HT1080 (cell line): ENCODE measurements at places on chromosomes 4 and X. TPM values are rescaled to one million over a fixed set of nuclear protein-coding genes. Genes with fewer than 3 reads are reported as not detected.

DNA sequence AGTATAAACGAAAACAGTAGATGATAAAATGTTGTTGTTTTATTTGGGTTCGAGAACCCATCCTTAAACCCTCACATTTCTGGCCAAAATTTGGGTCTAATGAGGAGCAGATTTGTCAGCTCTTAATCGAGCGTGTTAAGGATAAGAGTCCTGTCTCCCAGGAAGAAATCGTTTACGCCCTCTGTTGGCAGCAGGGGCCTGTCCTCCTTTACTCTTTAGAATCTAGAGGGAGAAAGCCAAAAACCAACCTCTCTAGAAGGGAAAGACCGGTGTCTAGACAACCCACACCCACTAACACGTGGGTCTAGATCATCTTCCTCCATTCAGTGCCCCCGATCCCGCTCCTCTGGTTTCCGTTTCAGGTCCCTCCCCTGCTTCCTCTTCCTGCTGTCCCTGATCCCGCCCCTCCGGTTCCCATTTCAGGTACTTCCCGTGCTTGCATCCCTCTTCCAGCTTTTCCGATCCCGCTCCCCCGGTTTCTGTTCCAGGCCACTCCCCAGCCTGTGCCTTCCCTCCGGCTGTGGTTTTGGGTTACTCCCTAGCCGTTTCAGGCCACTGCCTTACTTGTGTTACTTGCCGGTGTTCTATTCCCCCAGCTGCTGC is 339.1 kb downstream of the PAPSS1 start:
- DNase-seq, result no peak

GRCh38 chr4:100302061-100303026 is 112.1 kb upstream of the DDIT4L start:
- no peak for DNase-seq

DNA sequence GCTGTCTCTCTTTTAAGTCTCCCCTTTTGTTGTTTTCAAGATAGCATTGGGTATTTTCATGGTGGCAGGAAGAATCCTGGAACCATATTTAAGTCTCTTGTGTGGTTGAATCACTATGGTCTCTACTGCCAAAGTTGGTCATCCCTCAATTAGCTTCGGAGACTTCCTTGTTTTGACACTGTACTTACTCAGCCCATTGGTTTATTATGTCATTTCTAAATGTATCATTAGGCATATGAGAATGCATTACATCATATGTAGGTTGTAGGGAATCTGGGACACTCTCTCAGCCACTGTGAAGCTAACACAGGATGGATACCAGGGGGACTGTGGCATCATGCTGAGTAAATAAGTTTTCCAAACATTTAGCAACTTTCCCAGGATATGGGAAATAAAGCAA is 211.8 kb downstream of the DTHD1 start:
- no peak for DNase-seq

The ZMAT1 gene
- 0.10 and 0.16 TPM in 2 replicates for total RNA-seq

- peak; percentile 75 for DNase-seq
Observed at GRCh38 chrX:151563449-151563848, at the start of gene PASD1. Gene PASD1, plus strand, starts transcription at chrX:151563675. Its CDS starts 37,879 bp downstream, at chrX:151601554.

The HDAC6 gene
- total RNA-seq, result 11.0 and 12.0 TPM in 2 replicates

The NAP1L2 gene
- 0.67 and 0.80 TPM in 2 replicates for total RNA-seq

GRCh38 chr4:140109737-140110136 is 44.2 kb downstream of the MAML3 start:
- no peak for DNase-seq

GRCh38 chr4:4430492-4431195 is 43.7 kb downstream of the NSG1 start:
- peak; percentile 81 for DNase-seq

- peak; percentile 14 for DNase-seq
Observed at GRCh38 chr4:64068096-64068495, 341.2 kb downstream of the TECRL start.

- peak; percentile 32 for DNase-seq
Observed at GRCh38 chrX:13855689-13856450, 39.0 kb upstream of the GPM6B start.

The GPRASP1 gene
- 0.18 and 0.43 TPM in 2 replicates for total RNA-seq

DNA sequence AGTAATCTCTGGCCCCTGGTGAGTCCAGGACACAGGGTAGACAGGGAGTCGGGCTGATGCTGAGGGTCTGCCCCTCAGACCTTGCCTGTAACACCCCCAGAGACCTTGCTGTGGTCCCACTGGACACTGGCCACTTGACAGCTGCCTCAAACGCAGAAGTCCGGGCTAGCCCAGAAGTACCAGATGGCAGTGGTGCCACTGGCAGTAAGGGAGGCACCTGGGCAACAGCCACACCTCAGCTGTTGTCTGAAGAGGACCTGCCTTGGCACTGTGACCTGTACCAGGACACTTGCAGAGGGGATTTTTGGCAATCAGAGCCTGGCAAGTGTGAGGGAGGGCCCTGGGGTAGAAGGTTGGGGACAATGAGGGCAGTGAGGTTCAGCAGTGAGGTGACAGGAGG is 63.3 kb upstream of the UXT start:
- DNase-seq, result no peak

The BTK gene
- total RNA-seq, result not detected in 2 replicates

DNA sequence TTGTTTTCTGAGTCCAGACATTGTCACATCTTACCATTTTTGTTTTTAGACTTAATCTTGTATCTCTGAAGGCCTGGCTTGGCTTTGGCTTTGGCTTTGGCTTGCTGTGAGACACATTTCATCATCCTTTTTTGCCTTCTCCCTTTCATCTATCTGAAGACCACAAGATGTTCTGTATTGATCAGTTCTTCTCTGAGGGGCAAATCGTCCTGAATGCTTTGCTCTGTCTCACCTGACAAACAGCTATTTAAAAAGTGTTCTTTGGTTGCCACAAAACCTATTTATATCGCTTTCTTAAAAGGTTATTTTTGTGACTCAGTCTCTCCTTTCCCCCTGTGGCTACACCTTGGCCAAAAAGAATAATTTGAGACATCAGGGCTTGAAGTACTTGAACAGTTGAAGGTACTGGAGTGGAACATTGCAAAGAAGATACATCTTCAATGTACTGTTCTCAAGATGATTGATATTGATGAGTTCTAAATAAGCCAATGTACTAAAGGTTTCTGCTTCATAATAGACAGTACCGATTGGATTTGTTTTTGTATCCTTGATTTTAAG is 80.7 kb downstream of the ALG13 start:
- DNase-seq, result no peak

DNA sequence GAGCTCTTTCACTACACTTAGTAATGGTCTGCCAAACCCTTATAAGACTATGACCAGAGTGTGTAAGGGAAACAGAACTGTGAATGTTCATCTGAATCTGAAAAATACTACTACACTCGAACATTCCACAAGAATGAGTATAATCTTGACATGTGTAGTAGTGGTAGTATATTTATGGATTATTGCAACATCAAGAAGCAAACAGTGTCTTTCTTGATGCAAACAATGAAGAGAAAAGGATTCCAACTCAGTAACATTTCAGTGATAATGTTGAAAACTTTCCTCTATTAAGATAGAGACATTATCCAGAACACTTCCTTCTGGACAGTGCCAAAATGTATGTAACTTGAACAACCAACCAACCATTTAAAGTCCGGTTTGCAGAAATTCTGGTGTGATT is 394.7 kb upstream of the CPEB2 start:
- DNase-seq, result peak; percentile 16

The SSX4 gene
- total RNA-seq, result 0.27 TPM in 1 of 2 replicates, not detected in the other

DNA sequence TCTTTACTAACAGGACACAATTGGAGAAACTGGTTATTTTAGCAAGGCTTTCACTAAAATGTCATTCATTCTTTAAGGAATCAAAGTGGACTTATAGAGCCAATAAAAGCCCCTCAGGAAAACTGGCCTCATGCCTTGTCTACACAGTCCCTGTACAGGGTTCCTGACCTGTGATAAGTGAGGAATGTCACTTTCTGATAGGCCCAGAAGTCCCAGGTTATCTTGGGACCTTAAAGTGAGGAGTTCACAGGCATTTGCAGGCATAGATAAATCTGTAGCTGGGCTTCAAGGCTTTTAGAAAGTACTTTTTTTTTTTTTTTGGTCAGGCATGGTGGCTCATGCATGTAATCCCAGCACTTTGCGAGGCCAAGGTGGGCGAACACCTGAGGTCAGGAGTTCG is 19.4 kb upstream of the STPG2 start:
- DNase-seq, result no peak

The KCTD8 gene
- 0.23 and 0.64 TPM in 2 replicates for total RNA-seq

DNA sequence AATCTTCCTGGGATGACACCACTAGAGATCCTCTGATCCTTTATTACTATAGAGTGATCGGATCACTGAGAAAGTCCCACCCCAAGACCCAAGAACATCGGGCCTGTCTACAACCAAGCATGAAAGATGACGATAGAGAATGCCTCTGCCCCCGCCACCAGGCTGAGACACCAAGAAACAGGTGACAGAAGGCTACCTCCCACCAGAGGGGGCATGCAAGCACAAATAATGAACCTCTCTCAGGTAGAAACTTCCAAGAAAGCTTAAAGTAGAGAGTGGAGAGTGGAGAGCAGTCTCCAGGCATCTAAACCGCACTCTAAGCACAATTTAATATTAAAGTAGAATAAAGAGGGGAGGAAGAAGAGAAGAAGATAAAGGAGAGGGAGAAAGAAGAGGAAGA is 402.6 kb downstream of the INPP4B start:
- DNase-seq, result no peak

DNA sequence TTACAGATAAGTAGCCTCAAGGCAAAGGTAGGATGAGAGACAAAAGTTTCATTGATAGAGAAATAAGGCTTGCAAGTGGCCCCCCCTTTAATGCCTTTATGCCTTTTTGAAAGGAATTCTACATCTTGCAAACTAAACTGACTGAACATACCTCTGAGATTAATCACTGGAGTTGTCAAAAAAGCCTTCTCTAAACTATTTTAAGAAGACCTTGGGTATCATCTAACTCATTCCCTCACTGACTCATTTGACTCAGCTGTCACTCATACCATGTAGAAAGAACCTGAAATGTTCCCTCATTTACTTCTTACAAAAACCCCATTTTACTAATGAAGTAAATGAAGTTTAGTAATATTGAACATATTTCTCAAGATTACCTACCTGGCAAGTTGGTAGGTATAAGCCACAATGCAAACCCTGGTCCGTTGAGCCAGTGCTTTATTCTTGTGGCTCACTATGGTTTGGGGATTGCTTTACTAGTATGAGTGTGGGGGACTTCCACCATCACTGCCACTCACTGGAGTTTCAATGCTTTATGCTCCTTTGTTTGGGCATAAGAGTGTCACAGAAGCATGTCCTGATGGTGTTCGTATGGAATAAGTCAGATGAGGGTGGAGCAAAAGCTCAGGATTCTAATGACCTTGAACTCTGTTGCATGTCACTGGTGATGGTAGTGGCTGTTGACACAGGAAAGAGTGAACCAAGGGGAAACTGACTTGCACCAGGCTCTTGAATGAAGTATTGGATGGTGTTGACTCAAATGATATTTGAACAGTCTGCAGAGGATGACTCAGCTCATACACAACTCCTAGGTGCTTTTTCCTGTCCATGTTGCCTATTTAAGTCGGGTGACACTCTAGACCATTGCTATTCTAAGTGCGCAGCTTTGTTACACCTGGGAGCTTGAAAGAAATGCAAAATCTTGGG is 305.5 kb upstream of the EMCN start:
- DNase-seq, result peak; percentile 87

- no peak for DNase-seq
Observed at GRCh38 chrX:1502241-1502640, 34.7 kb downstream of the P2RY8 start.

DNA sequence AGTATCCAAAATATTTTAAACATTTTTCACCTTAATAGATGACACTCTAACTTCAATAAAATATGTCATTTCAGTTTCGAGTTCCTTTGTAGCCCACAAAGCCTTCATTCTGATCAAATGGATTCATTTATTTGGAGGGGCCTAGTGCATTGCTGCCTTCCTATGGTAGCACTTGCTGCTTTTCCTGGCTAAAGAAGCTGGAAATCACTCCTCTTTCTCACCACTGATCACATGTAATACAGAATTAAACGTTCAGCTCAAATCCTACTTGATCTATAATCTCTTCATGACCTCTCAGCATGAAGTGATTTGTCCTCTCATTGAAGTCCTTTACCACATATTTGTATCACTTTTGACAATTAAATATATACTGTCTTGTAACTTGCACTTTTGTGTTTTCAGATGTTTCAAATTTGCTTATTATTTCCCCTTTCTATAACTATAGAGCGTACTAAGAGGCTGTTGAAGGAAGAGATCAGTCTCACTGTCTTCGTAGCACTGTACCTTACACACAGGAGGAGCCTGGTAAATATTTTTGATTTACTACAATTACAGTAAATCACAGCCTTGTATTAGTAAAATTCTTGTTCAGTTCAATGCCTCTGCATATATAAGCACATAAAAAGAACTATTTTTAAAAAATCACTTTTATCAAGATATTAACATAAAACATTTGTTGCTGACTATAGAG is 555 bp downstream of the CFI start:
- DNase-seq, result no peak

The CT45A3 gene
- 0.24 and 0.47 TPM in 2 replicates for total RNA-seq

- DNase-seq, result no peak
Observed at GRCh38 chrX:39832211-39832610, 265.5 kb downstream of the BCOR start.

DNA sequence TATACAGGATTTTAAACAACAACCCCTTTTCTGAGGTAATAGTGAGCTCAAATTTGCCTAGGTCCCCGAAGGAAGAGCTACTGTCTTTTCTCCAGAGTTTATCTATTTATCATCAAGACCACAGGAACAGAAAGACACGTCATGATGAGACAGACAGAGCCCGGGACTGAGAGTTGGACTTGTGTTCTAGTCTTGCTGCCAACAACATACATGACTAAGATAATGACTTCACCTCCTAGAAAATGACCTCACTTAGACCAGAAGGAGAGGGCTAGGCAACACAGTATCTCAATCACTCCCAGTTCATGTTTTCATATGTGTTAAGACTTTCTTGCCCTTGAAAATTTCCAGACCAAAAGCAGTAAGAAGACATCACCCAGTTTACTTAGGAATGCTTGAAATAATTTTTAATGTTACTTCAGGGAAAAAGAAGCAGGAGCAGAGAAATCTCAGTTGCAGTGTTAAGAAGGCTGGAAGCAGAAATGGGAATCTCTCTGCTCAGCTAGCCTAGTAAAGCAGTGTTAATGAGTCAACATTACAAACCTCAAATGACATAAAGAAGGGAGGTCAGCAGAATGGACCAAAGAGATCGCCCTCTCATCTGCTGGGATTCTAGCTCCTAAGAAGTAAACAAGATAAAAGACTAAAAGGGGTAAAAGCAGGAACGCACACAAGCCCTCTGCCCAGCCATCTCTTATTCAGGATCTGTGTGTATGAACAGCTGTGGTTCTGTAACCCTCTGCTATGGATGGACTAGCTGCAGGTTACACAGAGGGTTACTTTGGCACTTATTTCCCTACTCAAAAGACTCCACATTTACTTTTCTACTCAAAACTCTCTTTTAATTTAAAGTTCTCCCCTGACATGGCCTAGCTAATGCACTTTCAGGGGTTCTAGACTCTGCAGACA is 24.8 kb downstream of the PDGFC start:
- peak; percentile 98 for DNase-seq

- peak; percentile 45 for DNase-seq
Observed at GRCh38 chr4:164856396-164856795, 20.6 kb upstream of the APELA start.
